ENCODE measurements at places on chromosomes 12 and 14.

DNA sequence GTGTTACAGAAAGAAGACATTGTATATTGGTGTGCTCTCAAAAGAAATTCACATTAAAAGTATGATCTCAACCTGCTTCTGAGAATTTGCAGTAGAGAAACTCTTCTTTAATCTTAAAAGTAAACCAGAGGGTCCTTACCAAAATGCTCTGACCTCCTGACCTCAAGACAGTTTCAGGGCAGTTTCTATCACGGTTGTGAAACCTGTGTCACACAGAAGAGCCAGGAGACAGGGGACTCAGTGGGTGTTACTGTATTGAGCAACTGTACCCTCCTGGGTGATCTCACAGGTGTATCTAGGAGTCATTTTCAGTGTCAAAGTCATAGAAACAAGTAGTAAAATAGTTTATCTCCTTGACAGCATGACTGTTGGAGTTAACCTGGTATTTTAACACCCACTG is 178.0 kb downstream of the GRIP1 start:
- no peak for DNase-seq

DNA sequence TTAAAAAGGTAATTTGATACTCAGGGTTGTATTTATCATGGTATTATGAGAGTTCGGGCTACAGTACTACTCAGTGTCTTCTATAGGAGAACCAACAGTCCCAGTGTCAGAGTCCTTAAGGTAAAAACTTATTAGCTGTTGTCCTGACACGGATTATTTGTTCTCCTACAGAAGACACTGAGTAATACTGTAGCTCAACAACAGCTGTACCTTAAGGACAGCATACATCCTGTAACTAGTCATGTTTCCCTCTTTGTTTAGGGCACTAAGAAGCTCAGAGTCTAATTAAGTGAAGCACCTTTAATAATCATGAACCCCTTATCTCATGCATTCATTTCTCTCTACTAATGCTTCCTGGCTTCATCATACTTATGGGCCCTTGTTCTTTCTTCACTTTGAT is 33.9 kb downstream of the ARF6 start:
- DNase-seq, result no peak

DNA sequence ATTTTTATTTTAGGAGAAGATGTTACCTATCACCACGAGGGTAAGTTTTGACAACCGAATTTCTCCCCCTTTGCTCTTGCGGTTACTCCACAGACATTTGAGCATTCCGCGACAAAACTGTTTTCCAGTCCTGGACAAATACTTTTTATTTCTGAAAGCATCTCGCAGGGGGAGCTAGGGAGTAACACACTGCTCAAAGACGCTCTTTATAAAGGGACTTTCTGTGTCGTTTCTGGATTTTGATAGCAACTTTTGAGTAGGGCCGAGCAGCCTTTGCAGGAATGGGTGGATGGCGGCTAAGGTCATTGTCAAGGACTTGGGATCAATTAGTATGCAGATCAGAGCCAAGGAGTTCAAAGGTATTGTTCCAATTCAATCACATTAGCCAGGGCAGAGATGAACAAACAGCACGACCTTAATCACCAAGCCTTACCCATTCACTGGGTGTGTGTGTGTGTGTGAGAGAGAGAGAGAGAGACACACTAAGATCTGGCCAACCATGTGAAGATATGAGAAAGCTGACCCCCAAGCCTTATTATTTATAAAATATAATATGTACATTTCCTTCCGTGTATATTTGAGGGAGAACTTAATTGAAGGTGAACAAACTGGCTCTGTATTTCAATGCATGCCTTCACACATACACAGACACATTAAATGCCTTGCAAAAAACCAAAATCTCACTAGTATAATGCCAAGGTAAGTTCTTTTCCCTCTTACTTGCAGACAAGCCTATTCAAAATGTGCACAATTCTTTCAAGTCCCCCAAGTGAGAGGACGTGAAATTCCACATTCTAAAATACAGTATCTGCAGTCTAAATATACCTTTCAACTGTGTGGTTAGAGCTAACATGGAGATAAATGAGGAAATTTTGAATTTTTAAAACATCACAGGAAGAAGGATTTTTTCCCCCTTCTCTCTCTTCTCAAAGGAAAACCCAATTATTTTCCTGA is 613.8 kb downstream of the VRK1 start:
- DNase-seq, result no peak

GRCh38 chr12:100717733-100718067 is 76.9 kb upstream of the ANO4 start:
- no peak for DNase-seq

GRCh38 chr12:66808606-66809005 is 129.7 kb upstream of the GRIP1 start:
- DNase-seq, result no peak

- peak; percentile 24 for DNase-seq
Observed at GRCh38 chr12:78167510-78167909, 336.8 kb downstream of the NAV3 start.
